Chondrocyte (in vitro differentiated cells): ENCODE measurements at places on chromosomes 3 and 15. TPM values are rescaled to one million over a fixed set of nuclear protein-coding genes. Genes with fewer than 3 reads are reported as not detected.

DNA sequence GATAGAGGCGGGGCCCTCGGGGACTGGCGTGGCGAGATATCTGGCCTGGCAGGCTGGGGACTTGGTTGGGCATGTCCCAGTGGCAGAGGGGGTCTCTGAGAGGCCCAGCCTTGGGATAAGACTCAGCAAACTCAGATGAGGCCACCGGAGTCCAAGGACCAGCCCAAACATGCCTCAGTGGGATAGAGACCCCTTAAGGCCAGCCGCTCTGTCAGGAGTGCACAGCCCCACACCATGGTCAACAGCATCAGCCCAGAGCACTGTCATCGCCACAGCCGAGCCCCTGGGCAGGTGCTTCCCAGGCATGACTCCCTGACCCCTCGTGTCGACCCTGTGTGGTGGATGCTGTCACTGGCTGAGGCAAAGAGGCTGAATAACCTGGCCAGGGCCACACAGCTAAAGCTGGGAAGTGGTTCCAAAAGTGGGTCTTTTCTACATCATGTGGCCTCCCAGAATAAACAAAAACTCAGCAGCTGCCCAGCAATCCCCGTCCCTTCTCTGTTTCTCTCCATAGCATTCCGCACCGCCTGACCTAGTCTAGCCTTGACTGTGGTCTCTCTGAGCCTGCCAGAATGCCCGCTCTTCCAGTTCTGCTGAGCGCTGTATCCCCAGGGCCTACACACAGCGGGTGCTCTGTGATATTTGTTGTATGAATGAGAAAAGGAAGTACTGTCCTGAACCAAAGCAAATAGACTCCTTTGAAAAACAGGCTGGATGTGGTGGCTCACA, 15.1 kb downstream of the CTSH start:
- DNase-seq = no peak
- no peak overlapping the region for H3K4me3 ChIP-seq
- no peak overlapping the region for H3K27ac ChIP-seq
- peaks cover 13% of the 10 kb centered on the region for H3K4me1 ChIP-seq
- peaks cover 5% of the 10 kb centered on the region for H3K36me3 ChIP-seq

GRCh38 chr3:45426161-45426560, 37.8 kb downstream of the LARS2 start:
- no peak overlapping the region for H3K4me3 ChIP-seq
- H3K36me3 ChIP-seq = peaks cover 4% of the 10 kb centered on the region
- DNase-seq = no peak
- H3K27me3 ChIP-seq = no peaks in the 10 kb centered on the region
- H3K27ac ChIP-seq = no peak overlapping the region
- peaks cover 13% of the 10 kb centered on the region for H3K4me1 ChIP-seq

DNA sequence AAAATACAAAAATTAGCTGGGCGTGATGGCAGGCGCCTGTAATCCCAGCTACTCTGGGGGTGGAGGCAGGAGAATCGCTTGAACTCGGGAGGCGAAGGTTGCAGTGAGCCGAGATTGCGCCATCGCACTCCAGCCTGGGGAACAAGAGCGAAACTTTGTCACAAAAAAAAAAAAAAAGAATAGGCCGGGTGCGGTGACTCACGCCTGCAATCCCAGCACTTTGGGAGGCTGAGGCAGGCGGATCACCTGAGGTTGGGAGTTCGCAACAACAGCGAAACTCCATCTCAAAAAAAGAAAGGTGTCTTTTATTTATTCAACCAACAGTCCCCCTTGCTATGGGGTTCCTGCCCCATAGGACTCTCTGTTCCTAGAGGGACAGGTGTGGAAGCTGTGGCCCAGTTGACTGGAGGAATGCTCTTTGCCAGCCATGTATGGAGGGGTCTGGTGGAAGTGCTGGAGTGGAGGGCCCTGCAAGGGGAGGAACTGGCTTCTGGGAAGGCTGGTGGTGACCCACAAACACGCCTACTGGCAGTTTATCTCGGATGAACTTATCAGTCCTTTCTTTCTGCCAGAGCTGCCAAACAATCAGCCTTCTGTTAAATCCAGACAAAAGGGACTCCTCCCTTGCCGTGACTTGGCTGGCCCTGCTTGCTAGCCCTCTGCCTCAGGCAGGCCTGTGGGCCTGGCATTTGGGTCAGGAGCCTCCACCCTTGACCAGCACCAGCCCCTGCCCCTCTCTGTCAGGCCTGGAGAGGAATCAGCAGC, 4.6 kb upstream of the DAG1 start:
- H3K27ac ChIP-seq = no peak overlapping the region
- no peaks in the 10 kb centered on the region for H3K36me3 ChIP-seq
- H3K4me1 ChIP-seq = peaks cover 34% of the 10 kb centered on the region
- no peaks in the 10 kb centered on the region for H3K27me3 ChIP-seq
- no peak for DNase-seq

Gene ADGRG7
- not detected in 3 replicates for total RNA-seq

GRCh38 chr3:126267169-126267975, 87.0 kb upstream of the ALDH1L1 start:
- no peaks in the 10 kb centered on the region for H3K27me3 ChIP-seq
- peak overlapping the region; percentile 93 for H3K27ac ChIP-seq
- peak overlapping the region; percentile 74 for H3K4me3 ChIP-seq
- peaks cover 47% of the 10 kb centered on the region for H3K4me1 ChIP-seq
- H3K36me3 ChIP-seq = no peaks in the 10 kb centered on the region
- no peak for DNase-seq

Gene CPLX3
- not detected in 3 replicates for total RNA-seq

DNA sequence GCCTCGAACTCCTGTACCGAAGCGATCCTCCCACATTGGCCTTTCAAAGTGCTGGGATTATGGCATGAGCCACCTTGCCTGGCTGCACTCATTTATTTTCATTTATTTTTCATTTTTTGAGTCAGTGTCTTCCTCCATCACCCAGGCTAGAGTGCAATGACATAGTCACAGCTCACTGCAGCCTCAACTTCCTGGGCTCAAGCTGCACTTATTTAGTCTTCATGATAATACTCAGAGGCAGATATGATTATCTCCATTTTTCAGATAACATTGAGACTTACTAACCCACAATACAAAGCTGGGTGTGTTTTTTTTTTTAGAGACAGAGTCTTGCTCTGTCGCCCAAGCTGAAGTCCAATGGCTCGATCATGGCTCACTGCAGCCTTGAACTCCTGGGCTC, 10.0 kb downstream of the PRKCI start:
- H3K4me1 ChIP-seq = peaks cover 32% of the 10 kb centered on the region
- no peak for DNase-seq
- H3K36me3 ChIP-seq = peaks cover 8% of the 10 kb centered on the region
- H3K27me3 ChIP-seq = no peaks in the 10 kb centered on the region
- H3K27ac ChIP-seq = no peak overlapping the region

Gene VGLL3
- total RNA-seq = 170 to 405 TPM (median 177 TPM) in 3 replicates

DNA sequence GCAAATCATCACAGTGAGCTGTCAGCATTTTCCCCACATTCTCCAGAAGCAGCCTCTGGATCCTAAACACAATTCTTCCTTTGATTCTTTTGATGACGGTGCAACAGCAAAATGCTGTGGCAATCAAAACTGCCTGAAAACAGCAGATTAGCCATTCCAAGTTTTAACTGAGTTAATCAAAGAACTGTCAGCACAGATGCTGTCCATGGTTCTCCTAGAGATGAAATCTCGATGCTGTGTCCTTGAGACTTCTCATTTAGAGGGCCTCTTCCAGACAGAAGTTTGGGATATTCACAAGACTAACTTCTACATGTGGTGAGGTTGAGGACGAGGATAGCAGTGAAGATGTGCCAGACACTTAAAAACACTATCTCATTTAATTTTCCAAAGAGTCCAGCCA, 50.4 kb upstream of the GYG1 start:
- H3K36me3 ChIP-seq = no peaks in the 10 kb centered on the region
- no peak overlapping the region for H3K27ac ChIP-seq
- no peak overlapping the region for H3K4me3 ChIP-seq
- peaks cover 7% of the 10 kb centered on the region for H3K27me3 ChIP-seq
- no peak for DNase-seq
- peaks cover 8% of the 10 kb centered on the region for H3K4me1 ChIP-seq

DNA sequence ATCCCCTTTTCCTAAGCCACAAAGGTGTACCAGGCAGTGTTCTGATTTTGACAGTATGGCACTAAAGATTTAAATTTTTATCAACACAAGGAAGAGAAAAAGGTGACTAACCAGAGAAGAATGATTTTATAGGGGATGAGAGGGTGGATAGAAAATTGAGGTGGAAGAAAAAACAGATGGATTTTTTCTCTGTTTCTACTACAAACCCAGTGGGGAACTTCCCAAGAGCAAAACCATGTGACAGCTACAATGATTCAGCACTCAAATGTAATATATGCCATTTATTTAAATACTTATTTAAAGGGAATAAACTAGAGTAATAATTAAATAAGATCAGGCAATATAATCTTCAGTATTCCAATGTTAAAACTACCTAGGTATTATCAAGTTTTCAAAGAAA, 11.1 kb downstream of the DCUN1D1 start:
- H3K4me3 ChIP-seq = no peak overlapping the region
- peaks cover 52% of the 10 kb centered on the region for H3K4me1 ChIP-seq
- no peaks in the 10 kb centered on the region for H3K27me3 ChIP-seq

- no peaks in the 10 kb centered on the region for H3K36me3 ChIP-seq
- no peak for DNase-seq
- H3K27ac ChIP-seq = no peak overlapping the region
Measured at GRCh38 chr15:90248789-90249202, 560 bp upstream of the TTLL13 start.

DNA sequence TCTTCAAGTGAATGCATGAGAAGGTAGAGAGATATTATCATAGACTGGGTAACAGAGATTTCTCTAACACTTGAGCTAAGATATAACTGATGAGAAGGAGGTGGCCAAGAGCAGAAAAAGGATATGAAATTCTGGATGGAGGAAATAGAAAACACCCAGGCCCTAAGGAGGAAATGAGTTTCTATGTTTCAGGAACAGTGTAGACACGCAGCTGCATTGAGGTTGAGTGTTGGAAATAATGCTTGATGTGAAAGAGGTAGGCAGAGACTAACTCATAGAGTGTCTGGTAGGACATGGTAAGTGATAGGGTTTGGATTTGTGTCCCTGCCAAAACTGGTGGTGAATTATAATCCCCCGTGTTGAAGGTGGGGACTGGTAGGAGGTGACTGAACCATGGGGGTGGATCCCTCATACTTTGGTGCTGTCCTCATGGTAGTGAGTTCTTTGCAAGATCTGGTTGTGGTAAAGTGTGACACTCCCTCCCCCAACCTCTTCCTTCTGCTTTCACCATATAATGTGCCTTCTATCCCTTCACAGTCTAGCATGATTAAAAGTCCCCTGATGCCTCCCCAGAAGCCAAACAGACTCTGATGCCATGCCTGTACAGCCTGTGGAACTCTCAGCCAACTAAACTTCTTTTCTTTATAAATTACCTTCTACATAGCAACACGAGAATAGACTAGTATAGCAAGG, 787.3 kb downstream of the EDEM1 start:
- H3K36me3 ChIP-seq = no peaks in the 10 kb centered on the region
- DNase-seq = no peak
- H3K27me3 ChIP-seq = no peaks in the 10 kb centered on the region
- no peak overlapping the region for H3K27ac ChIP-seq
- H3K4me3 ChIP-seq = no peak overlapping the region

GRCh38 chr3:115862849-115863248, 239.5 kb downstream of the GAP43 start:
- H3K27me3 ChIP-seq = no peaks in the 10 kb centered on the region
- DNase-seq = no peak
- no peak overlapping the region for H3K27ac ChIP-seq
- no peak overlapping the region for H3K4me3 ChIP-seq
- no peaks in the 10 kb centered on the region for H3K4me1 ChIP-seq

Gene CCDC12
- 21.8 to 23.3 TPM (median 22.3 TPM) in 3 replicates for total RNA-seq

Gene FANCD2OS
- total RNA-seq = not detected in 3 replicates

DNA sequence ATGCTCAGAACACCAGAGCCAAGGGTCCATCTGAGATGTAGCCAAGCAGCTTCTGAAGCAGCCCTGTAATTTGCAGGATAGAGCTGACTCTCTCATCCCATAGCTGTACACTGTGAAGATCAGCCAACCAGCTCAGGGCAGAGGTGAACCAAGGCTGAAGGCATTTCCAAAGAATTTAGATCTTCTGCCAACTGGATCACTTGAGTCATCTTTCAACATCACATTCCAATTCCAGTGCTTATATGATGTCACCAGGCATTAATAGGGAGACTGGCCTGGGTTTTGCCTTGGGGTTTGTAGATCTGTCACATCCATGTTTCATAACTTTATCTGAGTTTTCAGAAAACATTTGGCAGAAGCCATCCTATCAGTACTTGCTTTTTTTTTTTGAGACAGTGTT, 98.2 kb downstream of the NR2F2 start:
- H3K36me3 ChIP-seq = peaks cover 3% of the 10 kb centered on the region
- H3K4me1 ChIP-seq = peaks cover 10% of the 10 kb centered on the region
- no peak overlapping the region for H3K4me3 ChIP-seq

DNA sequence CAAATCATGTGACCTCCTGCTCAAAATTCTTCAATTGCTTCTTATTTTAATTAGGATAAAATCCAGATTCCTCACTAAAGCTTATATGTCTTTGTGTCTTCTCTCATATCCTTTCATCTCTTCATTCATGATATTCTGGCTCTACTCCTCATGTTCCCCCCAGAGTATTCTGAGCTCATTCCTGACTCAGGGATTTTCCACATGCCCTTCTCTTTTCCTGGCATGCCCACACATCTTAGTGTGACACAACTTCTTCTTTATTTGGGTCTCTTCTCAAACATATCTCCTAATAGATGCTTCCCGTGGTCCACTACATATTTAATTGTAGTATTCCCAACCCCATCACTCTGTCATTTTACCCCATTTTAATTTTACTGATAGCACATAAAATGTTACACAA, 15.2 kb upstream of the MBNL1 start:
- DNase-seq = no peak
- H3K27me3 ChIP-seq = no peaks in the 10 kb centered on the region
- H3K4me3 ChIP-seq = no peak overlapping the region
- peaks cover 15% of the 10 kb centered on the region for H3K4me1 ChIP-seq
- H3K36me3 ChIP-seq = no peaks in the 10 kb centered on the region
- H3K27ac ChIP-seq = no peak overlapping the region

- no peaks in the 10 kb centered on the region for H3K36me3 ChIP-seq
- no peak for DNase-seq
- H3K27me3 ChIP-seq = peaks cover 2% of the 10 kb centered on the region
- no peak overlapping the region for H3K27ac ChIP-seq
Measured at GRCh38 chr3:42743204-42743995, 29.7 kb downstream of the CCDC13 start.

Gene MESP2
- 0.25 to 0.51 TPM (median 0.36 TPM) in 3 replicates for total RNA-seq

Gene GABRG3
- not detected in 3 replicates for total RNA-seq

DNA sequence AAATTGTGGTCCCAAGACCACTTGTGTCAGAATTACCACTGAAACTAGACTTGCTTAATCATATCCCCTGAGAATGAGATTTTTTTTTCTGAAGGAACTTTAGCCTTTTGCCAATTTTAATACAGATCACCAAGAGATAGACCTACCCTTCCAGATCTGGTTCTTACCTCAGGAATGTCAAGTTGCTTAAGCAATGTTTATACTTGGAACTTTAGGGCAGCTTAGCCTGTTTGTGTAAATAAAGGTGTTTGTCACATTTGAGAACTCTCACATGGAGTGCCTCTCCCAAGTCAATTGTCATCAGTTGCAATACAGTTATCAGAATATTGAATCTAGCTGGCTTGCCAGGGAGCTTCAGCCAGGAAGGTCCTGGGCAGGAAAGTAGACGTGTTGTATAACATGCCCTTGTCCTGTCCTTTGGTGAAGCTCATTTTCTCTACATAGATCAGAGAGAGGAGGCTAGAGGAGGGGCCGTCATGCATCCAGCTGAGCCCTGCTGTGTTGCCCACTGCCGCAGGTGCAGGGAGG, 3.9 kb downstream of the GPD1L start:
- peaks cover 24% of the 10 kb centered on the region for H3K4me1 ChIP-seq
- no peaks in the 10 kb centered on the region for H3K36me3 ChIP-seq
- no peak overlapping the region for H3K4me3 ChIP-seq
- no peaks in the 10 kb centered on the region for H3K27me3 ChIP-seq
- H3K27ac ChIP-seq = no peak overlapping the region

GRCh38 chr15:56568466-56569167, 103.7 kb upstream of the MNS1 start:
- H3K4me3 ChIP-seq = no peak overlapping the region
- no peak for DNase-seq
- peaks cover 29% of the 10 kb centered on the region for H3K27me3 ChIP-seq
- peaks cover 4% of the 10 kb centered on the region for H3K36me3 ChIP-seq

Gene CFAP100
- not detected in 3 replicates for total RNA-seq

Gene LYZL4
- total RNA-seq = not detected in 3 replicates
